ENCODE measurements at places on chromosomes 5 and 9.

DNA sequence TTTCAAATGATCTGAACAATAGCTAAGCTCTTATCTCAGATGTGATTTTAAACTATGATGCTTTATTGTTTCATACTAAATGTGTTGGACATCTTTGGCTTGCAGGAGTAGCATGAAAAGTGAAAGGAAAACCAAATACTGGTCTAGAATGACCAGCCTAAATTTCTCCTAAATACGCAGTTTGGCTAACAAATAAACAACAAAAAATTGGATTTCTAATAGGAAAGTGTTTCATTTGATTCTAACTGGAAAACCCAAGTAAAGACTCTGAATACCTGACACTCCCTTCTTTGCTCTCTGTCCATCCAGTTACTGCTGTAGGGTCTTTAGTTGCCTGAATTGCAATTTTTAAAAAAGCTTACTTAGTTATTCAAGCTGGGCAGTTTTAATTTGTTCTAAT is 111.7 kb upstream of the ACOT12 start:
- DNase-seq: no peak

DNA sequence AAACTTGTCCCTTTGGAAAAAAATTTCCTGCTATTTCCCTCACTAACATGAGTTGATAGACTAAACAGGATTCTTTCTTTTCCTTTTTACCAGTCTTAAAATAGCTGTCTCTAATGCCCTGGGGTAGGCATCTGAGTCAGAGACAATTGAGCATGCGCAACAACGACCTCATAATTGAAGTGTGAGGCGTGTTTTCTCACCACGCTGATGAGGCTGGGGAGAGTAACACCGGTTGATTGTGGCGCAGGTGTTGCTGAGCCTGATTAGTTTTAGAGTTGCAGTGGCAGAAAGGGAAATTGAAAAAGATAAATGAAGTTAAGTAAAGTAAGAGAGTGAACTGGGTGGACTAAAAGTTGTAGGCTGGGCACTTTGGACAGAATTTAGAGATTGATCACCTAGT is 213.7 kb downstream of the TLR4 start:
- no peak for DNase-seq

GRCh38 chr9:26263478-26263877 is 585.2 kb upstream of the TUSC1 start:
- DNase-seq: no peak

DNA sequence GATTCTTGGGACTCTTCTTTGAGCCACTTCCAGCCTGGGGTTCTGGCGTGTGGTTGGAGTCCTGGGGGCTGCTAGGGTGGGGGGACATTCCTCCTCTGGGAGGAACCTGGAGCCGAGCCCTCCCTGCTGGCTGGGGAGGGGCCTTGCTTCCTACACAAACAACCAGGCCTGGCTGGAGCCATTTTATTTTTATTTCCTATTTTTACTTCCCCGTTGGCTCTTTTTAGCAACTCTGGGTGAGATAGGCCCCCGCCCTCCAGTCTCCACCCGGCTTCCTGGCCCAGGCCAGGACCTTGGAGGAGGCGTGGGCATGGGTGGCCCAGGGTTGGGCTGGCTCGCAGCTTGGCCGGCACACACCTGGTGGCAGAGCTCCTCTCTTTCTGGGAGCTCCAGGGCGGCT is 15.1 kb downstream of the RXRA start:
- no peak for DNase-seq

DNA sequence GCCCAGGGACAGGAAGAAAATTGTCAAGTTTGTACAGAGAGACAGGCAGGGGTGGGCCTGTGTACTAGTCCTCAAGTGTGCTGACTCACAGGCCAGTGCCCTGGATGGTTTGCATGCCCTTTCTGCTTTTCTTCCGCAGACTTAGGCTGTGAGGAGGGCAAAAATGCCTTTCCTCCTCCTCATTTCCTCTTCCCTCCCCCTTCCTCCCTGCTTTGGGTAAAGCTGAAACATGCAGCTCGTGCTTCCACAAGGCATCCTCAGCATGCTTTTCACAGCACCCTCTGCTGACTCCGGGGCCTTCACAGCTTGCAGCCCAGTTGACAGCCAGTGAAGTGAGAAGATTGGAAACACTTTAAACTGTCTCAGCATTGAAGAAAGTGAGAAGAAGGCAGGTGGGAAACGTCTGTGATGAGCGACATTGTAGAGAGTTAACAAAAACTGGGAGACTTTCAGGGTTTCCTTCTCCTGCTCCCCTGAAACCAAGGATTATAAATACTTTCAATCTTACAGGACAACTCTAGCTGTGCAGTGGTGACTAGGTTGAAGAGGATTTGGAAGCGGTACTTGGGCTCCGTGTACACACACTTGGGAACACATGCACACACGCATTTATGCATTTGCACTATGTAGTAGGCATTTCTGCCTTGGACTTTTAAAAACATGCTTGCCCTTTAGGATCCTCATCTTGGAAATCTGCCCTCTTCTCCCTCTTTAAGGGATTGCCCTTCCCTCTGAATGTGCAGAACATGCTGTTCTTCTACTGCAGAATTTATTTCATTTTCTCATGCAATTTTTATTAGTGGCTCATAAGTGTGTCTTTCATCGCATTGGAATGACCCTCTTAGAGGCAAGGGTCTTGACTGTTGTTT is 138.8 kb downstream of the GRIA1 start:
- DNase-seq: no peak

DNA sequence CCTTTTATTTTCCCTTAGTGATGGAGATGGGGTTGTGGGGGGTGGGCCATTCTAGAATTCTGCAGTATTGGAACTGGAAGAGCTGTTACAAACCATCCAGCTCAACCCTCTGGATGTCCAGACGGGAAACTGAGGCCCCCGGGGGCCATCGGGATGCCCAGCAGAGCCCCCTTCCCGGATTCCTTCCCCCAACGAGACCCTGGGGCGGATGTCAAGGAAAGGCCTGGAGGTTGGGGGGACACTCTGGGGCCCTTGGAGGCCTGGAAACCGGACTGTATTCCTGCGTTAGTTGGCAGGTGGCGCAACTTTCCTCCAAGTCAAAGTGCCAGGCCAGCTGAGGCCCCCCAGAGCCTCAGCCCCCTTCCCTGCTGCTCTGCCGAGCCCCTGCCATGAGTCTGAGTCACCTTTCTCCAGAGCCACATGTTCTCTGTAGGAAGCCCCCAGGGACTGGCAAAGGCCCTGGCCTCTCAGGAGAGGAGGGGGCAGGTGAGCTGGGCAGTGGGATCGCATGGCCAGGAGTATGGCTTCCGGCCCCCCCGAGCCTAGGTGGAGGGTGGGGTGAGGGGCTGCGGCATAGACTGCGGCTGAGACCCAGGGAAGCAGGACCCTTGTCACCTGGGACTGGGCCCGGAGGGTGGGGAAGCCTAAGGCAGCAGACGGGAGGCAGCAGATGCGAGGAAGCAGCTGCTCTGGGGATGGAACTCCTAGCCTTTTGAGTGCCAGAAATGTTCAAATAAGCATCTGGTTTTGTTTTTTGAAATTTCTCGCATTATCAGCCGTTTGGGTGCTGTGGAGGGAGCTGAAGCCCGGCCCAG is 17.8 kb upstream of the FIBCD1 start:
- DNase-seq: no peak

DNA sequence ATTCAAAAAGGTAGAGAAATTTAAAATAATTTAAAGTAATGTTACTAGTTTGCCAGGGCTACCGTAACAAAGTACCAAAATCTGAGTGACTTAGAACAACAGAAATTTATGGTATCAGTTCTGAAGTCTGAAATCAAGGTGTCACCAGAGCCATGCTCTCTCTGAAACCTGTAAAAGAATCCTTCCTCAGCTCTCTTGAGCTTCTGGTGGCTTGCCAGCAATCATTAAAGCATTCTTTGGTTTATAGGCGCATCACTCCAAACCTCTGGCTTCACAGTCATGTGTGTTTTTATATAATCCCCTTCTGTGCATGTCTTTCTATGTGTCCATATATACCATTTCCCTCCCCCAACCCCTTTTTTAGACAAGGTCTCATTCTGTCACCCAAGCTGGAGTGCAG is 220.3 kb downstream of the COX7C start:
- no peak for DNase-seq

- DNase-seq: no peak
Observed at GRCh38 chr5:68644971-68645370, 429.4 kb downstream of the PIK3R1 start.

DNA sequence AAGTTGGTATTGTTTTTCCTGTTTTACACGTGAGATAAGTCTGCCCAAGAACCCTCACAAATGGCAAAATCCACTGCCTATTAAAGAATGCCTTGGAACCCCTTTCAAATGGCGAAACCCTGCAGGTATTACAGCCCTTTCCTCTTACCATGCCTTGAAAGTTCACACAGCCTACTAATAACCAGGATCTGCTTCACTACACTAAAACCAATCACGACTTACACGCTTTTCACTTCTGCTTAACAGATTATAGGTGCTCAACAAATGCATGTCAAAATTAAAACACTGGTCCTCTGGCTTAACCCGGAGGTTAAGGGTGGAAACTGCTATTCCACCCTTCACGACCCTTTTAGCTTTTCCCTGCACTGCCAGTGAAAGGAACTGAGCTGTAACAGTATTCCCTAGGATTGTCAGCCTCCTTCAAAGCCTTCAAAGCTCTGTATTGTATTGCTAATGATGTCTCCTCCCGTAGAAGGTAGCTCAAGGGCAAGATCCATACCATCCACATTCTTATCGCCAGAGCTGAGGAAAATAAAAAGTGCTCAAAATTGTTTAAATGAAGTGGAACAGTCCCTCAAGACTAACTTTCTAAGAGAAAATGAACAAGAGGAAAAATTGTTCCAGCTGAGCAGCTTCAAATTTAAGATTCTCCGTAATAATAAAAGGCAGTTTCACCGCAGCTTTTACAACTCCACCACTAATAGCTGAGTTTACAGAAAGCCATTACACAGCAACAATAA is 997 bp downstream of the AUH start:
- DNase-seq: no peak

- DNase-seq: no peak
Observed at GRCh38 chr9:129185991-129186390, 7.9 kb upstream of the IER5L start.

DNA sequence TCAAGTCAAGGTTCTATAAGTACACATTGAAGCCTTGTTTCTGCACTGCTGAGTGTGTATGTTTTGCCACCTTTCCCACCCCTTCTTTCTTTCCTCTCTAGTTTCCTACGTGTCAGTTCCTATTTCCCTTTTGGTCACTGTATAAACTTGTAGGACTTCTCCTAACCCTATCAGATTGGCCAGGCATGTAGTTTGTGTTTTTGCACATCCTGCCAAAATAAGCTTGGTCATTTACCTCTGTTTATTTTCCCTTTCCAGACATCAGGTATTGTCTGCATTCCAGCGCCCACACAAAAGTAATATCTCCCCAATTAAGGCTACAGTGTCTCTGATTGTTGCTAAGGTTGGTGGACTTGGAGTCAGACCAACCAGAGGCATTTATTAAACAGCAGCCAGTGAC is 252.9 kb upstream of the MPDZ start:
- DNase-seq: no peak

DNA sequence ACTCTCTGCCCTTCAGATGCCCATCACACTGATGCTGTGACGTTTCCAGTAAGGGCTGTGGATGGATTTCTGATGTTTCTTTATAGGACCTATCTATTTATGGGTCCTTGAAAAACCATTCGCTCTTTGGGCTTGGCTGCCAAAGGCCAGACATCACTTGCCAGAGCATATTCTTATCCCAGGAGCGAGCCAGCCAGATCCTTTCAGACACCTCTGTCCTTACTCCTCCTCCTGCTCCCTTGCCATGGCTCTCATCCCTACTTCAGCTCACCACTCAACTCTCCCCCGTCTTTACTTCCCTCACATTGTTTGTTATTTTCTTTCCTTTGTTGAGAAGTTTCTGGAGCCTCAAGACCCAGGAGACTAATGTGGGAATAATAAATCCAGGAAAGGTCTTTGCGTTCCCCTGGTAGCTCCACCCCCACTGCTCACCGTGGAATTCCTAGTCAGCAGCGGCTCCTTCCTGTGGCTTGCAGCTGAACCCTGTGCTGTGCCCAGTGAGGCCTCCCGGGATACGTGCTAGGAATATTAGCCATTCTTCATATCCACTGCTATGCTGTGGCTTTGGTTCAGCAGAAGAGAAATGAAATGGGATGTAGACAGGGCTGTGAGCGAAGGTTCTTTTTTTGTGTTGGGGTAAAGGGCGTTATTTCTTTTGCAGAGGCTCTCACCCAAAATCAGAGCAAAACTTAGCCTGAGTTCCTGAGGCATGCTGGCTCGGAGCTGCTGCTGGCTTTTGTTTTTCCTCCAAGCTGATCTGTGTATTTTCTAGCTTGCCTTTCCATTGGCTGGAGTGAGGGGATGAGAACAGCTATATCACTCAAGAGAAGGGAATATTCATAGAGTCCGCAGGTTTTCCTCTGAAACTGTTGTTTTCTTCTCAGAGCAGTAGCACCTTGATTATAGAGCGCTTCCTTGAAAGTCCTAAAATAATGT is 171.1 kb downstream of the SAXO1 start:
- no peak for DNase-seq

- no peak for DNase-seq
Observed at GRCh38 chr5:79261897-79262296, 26.0 kb downstream of the JMY start.

GRCh38 chr5:24681106-24681505 is 36.3 kb upstream of the CDH10 start:
- no peak for DNase-seq

DNA sequence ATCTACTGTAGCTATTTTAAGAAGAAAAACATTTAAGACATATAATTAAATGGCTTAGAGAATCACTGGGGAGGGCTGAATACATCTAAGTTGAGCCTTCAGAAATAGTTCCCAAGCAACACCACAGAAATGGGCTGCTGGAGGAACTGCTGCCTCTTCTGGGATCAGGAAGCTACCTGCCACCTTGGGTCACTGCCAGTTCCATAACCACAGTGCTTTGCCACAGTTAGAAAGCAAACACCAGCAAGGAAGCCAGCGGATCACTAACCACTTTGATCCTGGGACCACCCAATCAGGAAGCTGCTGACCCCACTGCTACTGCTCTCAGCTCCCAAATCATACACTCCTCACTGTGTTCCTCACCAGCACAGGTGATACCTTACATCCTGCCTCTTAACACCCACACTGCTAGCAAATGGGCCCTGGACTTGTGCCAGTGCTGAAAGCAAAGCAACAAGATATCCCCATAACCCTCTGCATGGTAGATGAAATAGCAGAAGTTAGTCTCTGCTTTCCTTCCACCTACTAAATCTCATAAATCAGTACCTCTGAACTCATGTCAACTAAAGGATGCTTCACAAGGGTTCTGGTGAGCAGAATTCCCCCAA is 346.9 kb downstream of the DEPDC1B start:
- no peak for DNase-seq

- DNase-seq: no peak
Observed at GRCh38 chr9:8533681-8534080, 734.1 kb upstream of the DMAC1 start.

GRCh38 chr5:16064135-16064893 is 115.3 kb downstream of the MARCHF11 start:
- DNase-seq: no peak

- no peak for DNase-seq
Observed at GRCh38 chr9:95876138-95876444, 600 bp downstream of the ERCC6L2 start.

- DNase-seq: no peak
Observed at GRCh38 chr5:180844858-180845257, 16.2 kb downstream of the ZFP62 start.
